ENCODE measurements at places on chromosomes 1 and 21.

DNA sequence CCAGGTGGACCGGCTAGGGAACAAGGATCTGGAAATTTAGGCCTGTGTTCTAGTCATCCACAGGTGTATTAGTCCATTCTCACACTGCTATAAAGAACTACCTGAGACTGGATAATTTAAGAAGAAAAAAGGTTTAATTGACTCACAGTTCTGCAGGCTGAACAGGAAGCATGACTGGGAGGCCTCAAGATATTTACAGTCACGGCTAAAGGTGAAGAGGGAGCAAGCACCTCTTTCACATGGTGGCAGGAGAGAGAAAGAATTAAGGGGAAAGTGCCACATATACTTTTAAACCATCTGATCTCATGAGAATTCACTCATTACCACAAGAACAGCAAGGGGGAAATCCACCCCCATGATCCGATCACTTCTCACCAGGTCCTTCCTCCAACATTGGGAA lies 174.7 kb upstream of the C1orf105 start:
- DNase-seq, result no peak

DNA sequence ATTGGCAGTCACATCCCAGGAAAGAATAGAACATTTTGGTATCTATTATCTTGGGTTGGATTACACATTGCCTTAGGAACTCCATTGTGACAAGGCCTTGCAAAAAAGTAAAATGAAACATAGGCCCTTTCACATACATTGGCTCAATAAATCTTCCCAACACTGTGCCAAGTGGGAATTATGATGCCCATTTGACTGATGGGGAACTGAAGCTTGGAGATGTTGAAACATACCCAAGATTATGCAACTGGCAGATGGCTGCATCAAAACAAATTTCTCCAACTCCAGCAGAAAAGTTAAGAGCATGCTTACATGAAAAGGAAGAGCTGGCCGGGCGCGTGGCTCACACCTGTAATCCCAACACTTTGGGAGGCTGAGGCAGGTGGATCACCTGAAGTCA lies 26.9 kb downstream of the PLEKHO1 start:
- DNase-seq, result no peak

- no peak for DNase-seq
These were observed 5.8 kb upstream of the IKBKE start for GRCh38 chr1:206464456-206464964.

DNA sequence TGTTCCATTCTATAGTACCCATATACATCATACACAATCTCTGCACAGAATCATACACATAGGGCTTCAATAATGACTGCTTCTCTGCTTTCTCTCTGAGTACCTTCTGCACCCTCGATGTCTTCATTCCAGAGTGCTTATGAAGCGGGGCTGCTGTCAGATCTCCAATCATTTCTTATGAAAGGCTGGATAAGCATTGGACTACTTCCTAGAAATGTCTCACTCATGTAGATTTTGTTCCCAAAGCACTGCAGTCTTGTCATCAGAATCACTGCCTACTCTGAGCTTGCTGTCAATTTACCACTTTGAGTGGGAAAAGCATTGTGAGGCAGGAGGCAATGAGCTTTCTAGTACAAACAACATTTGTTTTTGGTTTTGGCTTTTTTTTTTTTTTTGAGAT lies 179.0 kb downstream of the SLC35F3 start:
- no peak for DNase-seq

DNA sequence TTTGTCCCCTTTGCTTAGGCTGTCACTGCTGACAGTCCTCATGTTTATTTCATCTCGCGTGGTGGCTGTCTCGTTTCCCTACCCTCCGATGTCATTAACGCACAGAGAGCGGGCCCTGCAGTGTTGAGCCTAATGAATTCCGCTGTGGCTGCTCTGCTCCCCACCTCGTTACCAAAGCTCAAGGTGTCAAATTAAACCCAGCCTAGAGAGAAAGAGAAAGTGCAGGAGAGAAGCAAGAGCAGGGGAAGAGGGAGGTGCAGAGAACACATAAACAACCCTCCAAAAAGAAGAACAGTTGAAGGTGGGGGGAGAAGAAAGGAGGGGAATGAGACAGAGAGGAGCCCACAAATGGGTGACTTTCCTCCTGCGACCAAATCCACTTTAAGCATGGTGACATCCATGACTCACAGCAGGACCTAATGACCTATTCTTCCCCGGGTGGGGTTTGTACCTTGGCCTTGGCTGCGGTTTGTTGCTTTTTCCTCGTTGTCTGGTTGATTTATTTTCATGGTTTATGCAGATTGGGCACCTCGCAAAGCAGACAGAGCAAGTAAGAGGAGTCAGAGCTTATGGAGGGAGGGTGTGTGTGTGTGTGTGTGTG lies 92.5 kb downstream of the PBX1 start:
- DNase-seq, result no peak

DNA sequence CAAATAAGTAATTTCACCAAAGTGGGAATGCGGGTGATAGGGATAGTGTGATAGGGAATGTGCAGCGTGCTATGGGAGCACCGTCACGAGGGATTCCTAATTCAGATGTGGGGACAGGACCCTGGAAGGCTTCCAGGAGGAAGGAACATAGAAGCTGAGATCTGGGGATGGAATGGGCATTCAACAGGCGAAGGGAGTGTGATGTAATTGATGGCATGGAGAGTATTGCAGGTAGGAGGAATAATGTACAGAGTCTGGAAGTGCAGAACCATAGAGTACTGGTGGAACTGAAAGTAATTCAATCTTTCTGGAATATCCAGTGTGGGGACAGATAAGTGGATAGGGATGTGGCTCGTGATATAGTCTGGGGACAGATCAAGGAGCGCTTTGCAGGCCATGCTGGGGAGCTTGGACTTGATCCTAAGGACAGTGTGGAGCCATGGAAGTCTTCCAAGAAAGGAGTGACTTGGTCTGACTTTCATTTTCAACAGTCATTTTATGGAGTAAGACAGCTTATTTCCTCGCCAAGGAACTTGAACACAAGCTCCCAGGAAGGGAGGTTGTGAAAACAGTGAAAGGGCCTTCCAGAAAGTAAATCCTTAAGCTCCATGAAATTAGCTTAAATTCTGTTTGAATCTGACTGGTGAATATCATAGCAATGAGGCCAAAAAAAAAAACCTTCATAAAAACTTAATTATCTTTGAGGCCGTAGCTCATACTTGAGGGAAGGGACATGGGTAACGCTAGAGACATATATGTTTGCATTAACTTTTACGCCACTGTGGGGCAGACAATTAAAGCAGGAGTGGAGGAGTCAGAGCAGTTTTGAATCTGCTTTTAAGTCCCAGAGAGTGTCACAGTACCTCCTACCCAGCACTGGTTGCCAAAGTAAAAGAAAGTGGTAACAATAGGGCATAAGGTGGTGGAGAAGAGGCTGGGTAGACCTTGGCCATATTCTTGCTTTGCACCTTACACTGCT lies 55.8 kb downstream of the ROR1 start:
- DNase-seq, result no peak

- DNase-seq, result no peak
These were observed 3.9 kb downstream of the MAGI3 start for GRCh38 chr1:113394043-113394862.

DNA sequence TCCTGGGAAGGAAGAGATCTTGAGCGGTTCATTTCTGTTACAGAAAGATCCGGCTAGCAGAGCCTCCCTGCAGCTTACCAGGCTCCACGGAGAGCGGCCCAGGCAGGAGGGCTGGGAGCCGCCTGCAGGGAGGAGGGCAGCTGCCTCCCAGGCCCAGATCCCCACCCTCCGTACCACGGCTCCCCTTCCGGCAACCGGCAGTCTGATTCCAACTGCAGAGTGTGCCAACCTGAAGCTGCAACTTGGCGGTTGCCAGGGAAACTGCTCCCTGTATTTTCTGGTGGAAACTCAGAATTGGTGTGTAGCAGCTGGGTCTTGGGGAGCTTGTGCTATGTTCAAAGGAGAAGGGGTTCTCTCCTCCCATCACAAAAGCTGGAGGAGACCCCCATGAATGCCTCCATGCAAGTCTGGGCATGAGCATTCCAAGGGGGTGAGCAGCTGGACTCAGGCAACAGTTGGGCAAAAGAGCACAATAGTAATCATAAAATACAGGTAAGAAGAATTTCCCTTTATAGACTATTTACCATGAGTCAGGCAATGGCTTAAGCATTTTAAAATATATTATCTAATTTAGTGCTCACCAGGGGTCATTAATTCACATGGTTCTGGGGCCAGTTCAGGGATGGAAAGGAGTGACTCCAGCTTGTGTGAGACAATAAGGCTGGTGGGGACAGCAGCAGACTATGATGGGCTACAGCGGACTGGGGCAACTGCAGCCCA lies 46.1 kb upstream of the KAZN start:
- DNase-seq, result no peak

GRCh38 chr1:22721122-22721873 lies 10.7 kb downstream of the EPHB2 start:
- DNase-seq, result no peak

- no peak for DNase-seq
These were observed 224.9 kb upstream of the FGGY start for GRCh38 chr1:59071876-59072582.

GRCh38 chr21:28332796-28333195 lies 659.9 kb downstream of the LTN1 start:
- DNase-seq, result no peak

- no peak for DNase-seq
These were observed 5.6 kb upstream of the PLCH2 start for GRCh38 chr1:2470290-2471158.

DNA sequence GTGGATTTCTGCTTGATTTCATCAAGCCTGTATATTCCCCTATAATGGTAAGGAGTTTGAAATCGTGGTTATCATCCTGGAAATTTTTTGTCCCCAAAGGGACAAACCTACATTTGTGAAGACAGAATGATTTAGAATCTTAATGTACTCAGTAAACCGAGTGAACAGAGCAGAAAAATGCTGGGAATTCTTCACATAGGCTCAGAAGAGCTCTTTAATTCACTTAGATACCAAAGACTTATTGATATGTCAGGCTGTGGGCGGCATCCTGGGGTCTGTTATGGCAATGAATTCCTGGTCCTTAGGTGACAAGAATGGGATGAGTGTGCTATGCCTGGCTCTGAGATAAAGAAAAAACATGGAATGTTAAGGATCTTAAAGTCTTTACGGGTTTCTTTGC lies 74.9 kb downstream of the ROR1 start:
- no peak for DNase-seq

GRCh38 chr1:53127546-53127945 lies 14.9 kb downstream of the SLC1A7 start:
- DNase-seq, result no peak

DNA sequence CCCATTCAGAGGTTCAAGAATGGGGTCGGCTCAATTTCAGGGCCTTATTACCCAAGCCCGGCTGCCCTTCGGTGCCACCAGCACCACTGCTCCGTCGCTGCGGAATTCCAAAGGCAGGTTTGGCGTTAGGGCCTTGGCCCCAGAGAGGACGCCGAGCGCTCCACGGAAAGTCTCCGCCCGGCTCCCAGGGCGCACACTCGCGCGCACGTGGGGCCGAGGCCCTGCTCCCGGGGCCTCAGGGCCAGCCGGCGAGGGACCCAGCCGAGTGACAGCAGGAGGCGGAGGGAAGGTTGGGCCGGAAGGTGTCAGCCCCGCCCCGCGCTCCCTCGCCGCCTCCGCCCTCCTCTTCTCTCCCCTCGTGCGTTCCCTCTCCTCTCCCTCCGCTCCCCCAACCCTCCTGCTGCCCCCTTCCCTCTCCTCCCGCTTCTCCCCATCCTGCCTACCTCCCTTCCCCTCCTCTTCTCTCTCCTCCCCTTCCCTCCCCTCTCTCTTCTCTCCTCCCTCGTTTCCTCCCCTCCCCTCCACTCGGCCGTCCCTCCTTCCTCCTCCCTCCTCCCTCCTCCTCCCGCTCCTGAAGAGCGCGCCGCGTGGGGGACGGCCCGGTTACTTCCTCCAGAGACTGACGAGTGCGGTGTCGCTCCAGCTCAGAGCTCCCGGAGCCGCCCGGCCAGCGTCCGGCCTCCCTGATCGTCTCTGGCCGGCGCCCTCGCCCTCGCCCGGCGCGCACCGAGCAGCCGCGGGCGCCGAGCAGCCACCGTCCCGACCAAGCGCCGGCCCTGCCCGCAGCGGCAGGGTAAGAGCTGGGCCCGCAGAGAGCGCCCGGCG lies at the start of gene ETS2:
TSS of gene ETS2 (plus strand) at position 602 of the 825 bp plus-strand sequence. CDS start 4,106 bp downstream, outside the sequence.
- peak; percentile 89 for DNase-seq

DNA sequence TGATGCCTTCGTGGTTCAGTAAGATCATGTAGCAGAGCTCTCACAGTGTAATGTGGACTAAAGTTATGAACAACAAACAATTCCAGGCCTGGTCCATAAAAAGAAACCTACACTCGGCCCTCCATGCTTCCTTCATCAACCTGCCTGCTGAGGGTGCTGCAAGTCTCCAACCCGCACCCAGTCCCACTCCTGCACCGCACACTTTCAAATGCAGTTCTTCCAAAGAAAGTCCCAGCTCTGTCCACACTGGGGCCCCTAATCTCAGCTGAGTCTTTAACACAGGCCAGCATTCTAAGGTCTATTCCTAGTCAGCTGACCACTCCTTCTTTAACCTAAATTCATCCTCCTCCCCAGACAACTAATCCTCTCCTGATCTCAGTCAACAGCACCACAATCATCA lies 71.5 kb upstream of the NR5A2 start:
- no peak for DNase-seq

DNA sequence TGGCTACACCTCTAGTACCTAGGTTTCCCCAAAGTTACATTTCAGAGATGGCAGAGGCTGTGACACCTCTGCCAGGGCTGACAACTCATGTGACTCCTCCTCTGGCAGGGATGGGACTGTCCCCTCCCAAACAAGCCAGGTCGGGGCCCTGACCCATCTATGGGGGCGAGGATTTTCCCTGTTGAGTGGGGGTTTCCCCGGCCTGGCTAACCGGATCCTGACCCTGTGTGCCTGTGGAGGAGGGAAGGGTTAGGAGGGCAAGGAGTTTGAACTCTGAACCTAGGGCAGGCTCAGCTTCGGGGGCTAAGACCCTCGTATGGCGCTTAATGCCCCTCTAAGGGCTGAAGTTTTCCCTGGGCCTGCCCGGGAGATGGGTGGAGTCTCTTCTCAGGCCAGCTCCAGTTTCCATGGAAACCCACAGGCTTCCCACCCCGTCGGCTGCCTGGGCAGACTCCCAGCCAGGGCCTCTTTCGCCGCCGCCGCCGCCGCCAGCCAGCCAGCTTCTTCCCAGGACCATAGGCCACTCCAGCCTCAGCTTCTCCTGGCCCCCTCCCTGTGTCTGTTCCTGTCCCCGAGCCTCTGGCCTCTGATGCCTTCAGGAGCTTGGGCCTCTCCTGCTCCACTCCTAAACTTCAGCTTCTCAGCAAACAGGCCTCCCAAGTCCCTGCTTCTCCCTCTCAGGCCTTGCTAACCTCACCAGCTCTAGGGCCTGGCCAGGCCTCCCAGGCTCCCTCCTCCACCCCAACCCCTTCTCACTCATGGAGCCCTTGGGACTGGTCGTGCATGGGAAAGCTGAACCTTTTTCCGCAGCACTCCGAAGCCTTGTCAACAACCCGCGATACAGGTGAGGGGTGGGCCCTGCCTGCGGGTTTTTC lies at the start of gene BTBD19:
TSS of gene BTBD19 (plus strand) at position 461 of the 875 bp plus-strand sequence. CDS start at position 759, 298 bp downstream.
- peak; percentile 94 for DNase-seq

- DNase-seq, result no peak
These were observed 295.1 kb upstream of the POU3F1 start for GRCh38 chr1:38341694-38342093.

GRCh38 chr1:77371396-77371795 lies 89.6 kb downstream of the AK5 start:
- DNase-seq, result no peak
